ENCODE measurements at places on chromosomes 7 and 10.

GRCh38 chr10:60197206-60197605 lies 192.5 kb downstream of the ANK3 start:
- DNase-seq = no peak

DNA sequence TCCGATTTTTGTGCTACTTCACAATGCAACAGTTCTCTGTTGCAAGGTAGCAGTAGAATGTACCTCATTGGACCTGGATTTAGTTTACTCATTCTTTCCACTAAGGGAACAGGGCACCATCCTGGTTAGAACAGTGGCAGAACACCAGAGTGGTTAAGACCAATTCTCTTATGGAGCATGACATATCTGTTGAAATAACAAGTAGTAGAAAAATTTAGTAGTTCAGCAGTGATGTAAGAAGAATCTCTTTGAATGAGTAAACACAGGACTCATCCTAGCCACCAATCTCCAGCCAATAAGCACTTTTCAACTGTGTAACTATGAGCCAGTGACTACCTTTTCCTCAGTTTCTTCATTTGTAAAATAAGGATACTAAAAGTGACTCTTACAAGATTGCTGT lies 2.4 kb downstream of the ANKRD22 start:
- no peak for DNase-seq

- DNase-seq = no peak
These were observed 412.8 kb upstream of the GALNT17 start for GRCh38 chr7:70719125-70719524.

DNA sequence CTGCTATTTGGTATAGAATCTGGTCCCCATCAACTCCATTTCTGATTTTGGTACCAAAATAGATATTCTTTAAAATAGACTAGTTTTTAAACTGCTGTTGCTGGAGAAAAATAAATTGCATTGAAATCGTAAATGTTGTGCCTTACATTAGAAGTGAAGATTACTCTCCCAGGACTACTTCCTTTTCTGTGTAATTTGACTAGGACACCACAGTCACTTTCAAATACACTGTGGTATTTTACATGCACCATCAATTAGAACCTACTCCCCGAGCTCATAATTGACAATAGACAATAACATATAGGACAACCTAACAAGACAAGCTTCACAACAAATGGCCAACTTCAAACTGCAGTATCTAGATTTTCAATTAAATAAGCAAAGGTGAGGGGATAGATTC lies 211.5 kb downstream of the DGKB start:
- DNase-seq = no peak

DNA sequence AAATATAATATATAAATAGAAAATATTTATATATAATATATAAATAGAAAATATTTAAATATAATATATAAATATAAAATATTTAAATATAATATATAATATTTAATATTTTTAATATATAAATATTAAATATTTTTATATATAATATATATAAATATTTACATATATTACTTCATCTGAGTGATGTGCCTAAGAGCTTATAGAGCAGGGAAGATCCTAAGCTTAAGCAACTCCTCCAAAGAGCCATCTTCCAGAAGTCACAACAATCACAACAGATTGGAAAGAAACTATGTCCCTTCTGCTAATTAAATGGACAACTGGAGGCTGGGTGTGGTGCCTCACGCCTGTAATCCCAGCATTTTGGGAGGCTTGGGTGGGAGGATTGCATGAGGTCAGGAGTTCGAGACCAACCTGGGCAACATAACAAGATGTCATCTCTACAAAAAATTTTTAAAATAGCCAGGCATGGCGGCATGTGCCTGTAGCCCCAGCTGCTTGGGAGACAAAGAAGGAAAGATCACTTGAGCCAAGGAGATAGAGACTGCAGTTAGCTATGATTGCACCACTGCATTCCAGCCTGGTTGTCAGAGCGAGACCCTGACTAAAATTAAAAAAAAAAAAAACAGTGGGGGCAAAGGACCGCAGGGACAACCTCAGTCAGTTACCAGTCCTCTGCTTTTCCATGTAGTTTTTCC lies 198.7 kb downstream of the SKIDA1 start:
- no peak for DNase-seq

GRCh38 chr10:114938856-114939193 lies 830 bp downstream of the TRUB1 start:
- no peak for DNase-seq

- no peak for DNase-seq
These were observed 33.9 kb downstream of the STRIP2 start for GRCh38 chr7:129468087-129468486.

GRCh38 chr10:78217336-78217735 lies 183.7 kb downstream of the RPS24 start:
- DNase-seq = no peak
